ENCODE measurements at places on chromosomes 6 and 20.

- DNase-seq, result no peak
Observed at GRCh38 chr6:27129095-27129815, 118.2 kb upstream of the PRSS16 start.

GRCh38 chr6:146984251-146984924, 219.8 kb upstream of the STXBP5 start:
- no peak for DNase-seq

DNA sequence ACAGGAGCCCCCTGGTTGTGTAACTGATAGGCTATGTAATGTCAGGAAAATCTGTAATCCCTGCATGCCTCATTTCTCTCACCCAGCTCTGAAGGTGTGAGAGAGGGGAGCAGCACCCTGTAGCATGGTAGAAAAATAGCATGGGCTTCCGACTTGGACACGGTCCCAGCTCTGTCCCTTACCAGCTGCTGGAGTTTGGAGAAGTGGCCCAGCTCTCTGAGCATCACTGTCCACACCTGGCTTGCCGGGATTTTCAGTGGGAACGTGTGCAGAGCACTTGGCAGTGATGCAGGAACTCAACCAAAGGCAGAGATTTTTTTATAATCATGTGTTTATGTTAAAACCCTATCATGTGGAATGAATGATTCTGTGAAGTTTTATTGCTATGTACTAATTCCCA, 34.6 kb downstream of the STK35 start:
- no peak for DNase-seq

GRCh38 chr6:144847916-144848315, 562.8 kb downstream of the UTRN start:
- no peak for DNase-seq

DNA sequence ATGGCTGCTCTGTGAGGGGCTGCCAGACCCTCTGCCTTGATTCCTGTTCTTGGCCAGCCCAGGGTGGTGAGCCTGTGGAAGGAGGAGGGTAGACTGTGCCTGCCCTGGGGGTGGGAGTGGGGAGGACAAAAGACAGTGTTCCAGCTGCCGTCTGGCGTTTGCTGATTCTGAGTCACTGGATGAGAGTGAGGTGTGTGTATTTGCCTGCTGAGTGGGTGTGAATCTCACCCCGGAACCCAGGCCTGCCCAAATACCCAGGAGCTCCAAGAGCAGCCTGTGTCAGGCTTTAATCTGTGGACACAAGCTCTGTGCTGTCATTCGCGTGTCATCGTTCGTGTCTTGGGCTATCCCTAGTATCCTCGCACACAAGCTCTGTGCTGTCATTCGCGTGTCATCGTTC, 2.6 kb upstream of the LKAAEAR1 start:
- DNase-seq, result no peak

DNA sequence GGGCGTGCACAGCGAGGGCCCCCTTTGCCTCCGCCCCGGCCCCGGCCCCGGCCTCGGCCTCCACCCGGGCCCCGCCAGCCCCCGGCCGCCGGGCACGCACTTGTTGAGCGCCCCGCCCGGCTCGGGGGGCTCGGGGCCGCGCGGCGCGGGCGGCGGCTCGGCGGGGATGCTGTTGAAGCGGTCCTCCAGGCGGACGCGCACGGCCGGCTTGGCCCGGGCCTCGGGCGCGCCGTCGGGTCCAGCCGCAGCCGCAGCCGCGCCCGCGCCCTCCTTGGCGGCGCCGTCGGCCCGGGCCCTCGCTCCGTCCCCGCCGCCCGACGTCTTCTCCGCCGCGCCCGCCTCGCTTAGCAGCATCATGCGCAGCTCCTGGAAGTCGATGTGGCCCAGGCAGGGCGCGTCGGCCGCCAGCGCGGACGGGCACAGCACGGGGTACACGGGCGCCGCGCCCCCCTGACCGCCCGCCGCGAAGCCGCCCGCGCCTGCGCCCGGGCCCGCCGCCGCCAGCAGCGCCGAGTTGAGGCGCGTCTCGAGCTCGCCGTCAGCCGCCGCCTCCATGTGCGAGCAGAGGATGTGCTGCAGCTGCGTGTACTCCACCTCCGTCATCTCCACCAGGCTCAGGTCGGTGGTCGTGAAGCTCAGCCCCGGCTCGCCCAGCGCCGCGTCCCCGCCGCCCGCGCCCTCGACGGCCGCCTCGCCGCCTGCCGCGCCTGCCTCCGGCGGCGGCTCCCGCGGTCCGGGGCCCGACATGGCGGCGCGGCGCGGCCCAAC, 514 bp downstream of the TCFL5 start:
- DNase-seq, result no peak

GRCh38 chr6:36119209-36119608, 11.1 kb upstream of the MAPK13 start:
- no peak for DNase-seq

DNA sequence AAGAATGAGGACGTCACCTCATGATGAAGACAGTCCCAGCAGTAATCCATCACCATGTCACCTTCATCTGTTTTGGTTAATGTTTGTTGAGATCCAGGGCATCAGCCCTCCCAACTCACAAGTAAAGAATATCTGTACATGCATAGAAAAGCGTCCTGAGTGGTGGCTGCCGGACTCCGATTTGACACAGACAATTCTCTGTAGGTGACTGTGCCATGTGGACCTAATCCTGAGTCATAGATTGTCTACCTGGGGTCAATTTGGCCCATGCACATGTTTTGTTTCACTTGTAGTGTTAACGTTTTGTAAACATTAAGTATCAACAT, 168.4 kb upstream of the UST start:
- no peak for DNase-seq

- no peak for DNase-seq
Observed at GRCh38 chr6:53175027-53175426, 26.4 kb upstream of the GCM1 start.

GRCh38 chr6:164023535-164023934, 609.0 kb downstream of the QKI start:
- no peak for DNase-seq

DNA sequence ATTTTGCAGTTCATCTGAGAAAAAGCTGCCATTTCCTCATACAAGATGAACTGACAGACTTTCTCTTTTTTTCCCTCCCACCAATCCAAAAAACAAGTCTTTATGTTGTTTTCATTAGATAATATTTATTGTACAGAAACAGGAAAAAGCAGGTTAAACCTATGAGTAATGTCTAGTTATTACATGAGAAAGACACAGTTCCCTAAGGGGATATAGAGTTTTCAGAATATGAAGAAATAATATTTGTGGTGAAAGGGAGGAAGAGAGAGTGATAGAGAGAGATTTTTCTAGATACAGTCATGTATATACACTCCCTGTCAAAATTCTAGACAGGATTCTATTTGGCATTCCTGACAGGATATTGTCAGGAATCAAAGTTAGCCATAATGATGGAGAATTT, 392.4 kb downstream of the BMP2 start:
- DNase-seq, result no peak

All from stimulated activated CD4-positive, alpha-beta T cell treated with anti-CD3 and anti-CD28 coated beads, Interleukin-1b, Interleukin-23, amount 100 ng/mL, for 1 hour (primary cell).